ENCODE measurements at places on chromosomes 12 and 14.

- no peak for DNase-seq
Measured at GRCh38 chr12:108305991-108306501, 33.1 kb downstream of the CMKLR1 start.

DNA sequence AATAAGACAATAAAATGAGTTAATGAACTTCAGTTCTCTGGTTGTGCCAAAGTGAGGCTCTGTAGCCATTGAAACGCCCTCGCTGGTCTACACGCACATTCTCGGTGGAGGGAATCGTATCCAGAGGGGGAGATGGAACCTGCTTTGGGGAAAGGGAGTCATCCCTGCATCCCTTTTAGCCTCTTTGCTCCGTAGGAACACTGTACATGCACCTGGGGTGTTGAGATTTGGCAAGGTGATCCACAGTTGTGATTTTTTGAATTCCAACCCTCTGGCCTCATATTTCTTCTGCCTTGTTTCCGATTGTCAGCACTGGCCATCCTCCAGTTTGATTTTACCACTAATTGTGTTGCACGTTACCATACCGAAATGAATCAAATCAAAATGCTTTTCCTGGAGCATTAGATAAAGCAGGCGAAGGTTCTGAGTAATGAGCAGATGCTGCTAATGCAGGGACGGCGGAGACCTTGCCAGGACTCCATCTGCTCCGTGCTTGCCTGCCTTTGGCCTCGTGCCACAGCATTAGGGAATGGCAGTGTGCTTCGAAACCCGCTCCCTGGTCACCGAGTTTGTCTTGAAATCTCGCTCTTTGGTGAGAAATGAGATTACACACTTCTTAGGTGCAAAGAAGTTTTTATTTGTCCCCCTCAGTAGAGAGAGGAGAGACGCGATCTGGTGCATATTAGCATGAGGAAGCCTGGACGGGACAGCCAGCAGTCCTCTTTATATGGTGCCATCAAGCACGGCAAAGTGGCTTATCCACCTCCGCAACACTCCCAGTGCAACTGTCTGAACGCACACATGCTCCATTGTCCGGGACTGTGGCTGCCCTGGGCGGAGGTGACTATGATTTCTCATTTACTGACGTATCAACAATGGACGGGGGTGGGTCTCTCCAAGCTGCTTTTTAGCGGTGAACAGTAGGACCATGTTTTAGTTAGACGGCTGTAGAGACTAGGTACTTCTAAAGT, 59.1 kb downstream of the FBXW8 start:
- no peak for DNase-seq

- no peak for DNase-seq
Measured at GRCh38 chr12:25574761-25575160, 21.7 kb upstream of the LMNTD1 start.

- DNase-seq = no peak
Measured at GRCh38 chr14:20986811-20987210, 3.0 kb upstream of the METTL17 start.

DNA sequence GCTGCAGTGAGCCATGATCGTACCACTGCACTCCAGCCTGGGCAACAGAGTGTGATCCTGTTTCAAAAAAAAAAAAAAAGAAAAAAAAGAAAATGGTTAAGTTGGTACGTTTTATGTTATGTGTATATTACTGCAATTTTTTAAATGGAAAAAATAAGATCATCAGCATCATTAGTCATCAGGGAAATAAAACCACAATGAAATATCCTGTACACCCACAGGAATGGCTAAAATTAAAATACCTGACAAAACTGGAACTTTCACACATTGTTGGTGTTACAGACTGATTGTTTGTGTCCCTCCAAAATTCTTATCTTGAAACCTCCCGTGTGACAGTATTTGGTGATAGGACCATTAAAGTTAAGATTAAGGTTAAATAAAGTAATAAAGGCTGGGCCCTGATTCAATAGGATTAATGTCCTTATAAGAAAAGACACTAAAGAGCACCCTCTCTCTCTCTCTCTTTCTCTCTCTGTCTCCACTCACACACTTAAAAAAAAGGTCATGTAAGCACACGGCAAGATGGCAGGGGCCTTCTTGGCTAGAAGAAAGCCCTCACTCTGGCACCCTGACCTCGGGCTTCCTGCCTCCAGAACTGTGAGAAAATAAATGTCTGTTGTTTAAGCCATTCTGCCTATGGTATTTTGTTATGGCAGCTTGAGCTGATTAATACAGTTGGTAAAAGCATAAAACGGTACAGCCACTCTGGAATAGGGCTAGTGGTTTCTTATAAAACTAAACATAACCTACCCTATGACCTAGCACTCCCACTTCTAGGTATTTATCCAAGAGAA, 48.3 kb upstream of the ZFP36L1 start:
- DNase-seq = no peak

DNA sequence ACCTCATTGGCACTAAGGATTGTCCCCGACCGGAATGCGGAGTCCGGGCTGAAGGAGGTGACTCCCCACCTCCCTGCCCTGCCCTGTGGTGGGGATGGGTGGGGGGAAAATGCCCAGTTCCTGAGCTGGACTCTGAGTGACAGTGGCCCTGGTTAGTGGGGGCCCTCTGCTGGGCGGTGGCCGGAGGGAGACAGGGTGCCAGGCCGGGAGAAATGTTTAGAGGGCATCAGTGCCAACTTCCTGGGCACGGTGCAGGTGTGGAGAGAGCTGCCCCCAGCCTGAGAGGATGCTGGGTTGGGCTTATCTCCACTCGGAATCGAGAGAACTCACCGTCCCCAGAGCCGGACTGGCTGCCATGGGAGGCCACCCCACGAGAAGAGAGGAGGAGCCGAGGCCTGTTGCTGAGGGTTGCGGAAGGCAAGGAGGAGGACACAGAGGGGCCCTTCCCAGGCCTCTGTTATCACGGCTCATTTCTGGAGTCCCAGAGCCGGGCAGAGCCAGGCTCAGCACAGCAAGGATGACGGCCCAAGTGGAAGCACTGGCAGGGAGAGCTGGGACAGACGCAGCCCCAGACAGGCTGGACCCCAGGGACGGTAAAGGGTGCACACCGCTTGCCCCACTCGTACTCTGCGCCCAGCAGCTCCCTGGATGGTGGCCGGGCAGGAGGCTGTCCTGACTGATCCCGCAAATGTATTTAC, 156.7 kb downstream of the KIF26A start:
- no peak for DNase-seq

DNA sequence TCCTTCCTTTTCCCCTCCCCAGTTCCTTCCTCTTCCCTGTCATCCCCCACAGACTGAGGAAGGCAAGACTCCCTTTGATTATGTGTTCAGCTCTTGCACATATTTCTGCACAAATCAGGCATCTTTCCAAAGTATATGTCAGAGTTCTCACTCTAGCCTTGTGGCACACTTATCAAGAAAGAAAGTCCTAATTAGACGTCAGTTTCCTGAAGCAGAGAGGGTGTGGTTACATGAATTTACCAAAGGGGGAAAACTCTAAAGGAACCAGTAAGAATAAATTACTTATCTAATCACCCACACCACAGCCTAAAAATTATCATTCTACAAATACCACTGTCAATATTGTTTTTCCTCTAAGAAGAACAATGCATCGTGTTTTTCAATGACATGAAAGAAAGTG, 120.7 kb upstream of the GRIP1 start:
- DNase-seq = no peak

GRCh38 chr12:84637926-84638325, 274.7 kb downstream of the SLC6A15 start:
- no peak for DNase-seq

DNA sequence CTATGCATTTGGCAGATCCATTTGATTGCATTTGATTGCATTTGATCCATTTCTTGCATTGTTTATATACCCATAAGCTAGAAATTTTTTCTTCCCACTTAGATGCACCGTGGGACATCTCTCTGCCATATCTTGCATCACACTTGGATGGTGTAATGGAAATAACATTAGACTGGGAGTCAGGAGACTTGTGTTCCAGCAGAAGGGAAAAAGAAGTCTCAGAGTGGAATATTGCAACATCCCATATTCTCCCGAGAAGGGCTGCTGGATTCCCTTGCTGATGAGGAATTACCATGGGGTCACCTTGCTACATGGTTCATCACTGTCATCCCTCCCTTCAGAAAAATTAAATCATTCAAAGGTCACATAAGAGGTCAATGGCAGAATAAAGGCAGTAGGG, 78.1 kb downstream of the KSR2 start:
- no peak for DNase-seq

DNA sequence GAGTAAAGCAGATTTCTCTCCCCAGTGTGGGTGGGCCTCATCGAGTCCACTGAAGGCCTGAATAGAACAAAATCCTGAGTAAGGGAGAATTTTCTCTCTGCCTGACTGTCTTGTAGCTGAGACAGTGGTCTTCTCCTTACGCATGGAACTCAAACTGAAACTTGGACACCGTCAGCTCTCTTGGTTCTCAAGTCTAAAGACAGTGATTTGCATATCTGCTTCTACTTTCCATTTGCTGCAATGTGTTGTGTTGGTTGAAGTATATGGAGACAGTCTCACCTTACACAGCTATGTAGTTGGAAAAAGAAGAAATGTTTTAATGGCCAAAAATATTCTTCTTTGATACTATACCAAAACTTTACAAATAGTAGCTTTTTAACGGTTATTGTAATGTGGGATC, 160.2 kb upstream of the LMNTD1 start:
- DNase-seq = no peak

DNA sequence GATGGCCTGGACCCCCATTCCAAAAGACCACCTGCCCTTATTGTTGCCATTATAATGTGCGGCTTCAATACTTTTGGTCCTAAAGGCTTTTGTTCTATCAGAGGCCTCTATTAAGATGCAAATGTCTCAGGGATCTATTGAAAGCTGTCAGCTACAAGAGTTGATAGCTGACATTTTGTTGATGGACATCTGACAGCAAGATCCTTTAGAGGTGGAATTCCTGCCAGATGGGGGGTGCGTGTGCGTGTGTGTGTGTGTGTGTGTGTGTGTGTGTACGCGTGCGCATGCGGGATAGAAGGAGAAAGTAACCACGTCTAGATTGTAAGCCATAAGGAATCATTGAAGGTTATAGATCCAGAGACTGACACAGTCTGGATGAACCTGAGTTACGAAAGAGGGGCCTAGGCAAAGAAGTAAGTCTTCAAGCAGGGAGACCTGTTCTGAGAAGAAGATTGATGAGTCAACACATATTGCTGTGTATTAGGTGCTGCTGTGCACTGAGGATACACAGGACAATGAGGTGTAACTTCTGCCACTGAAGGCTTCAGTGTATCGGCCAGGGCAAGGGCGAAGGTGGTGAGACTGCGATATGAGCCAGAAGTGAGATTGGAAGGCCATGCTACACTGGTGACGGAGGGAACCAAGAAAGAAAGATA, 89.2 kb downstream of the PRMT8 start:
- DNase-seq = no peak

GRCh38 chr12:103673487-103673886, 86.4 kb downstream of the STAB2 start:
- no peak for DNase-seq

DNA sequence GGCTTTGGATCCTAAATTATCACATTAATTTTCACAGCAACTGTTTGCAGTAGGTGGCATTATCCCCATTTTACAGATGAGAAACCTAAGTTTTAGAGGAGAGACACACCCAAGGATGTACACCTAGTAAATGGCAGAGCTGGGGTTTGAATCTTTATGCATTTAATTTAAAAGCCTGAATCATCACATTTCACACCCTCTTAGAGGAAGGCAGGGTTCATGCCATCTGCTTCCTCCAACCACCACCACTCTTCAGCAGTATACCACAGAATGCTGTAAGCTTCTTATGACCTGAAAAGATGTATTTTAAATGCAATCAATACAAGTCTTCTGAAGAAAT, 90.3 kb downstream of the CRADD start:
- no peak for DNase-seq

DNA sequence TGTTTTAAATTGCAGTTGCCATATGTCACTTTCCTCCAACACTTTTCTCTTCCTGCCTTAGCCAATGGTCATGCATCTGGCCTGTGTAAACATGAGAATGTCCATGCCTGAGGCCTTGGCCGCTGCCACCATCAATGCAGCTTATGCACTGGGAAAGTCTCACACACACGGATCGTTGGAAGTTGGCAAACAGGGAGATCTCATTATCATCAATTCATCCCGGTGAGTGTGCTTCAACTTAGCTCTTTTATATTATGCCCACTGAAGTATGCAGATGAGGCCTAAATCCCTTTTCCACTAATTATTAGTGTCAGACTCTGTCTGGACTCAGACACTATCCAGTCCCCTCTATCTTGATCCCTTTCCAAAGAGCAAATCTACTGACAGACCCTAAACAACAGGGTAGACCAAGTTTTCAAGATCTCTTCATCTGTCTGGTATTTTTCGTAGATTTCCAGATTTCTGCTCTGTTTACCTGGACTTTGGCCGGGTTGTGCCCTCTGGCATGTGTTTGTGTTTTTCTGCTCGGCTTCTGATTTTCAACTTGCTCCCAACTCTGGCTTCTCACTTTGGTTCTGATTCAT, 23.2 kb downstream of the AMDHD1 start:
- no peak for DNase-seq
